ENCODE measurements at places on chromosomes 2 and 18.

DNA sequence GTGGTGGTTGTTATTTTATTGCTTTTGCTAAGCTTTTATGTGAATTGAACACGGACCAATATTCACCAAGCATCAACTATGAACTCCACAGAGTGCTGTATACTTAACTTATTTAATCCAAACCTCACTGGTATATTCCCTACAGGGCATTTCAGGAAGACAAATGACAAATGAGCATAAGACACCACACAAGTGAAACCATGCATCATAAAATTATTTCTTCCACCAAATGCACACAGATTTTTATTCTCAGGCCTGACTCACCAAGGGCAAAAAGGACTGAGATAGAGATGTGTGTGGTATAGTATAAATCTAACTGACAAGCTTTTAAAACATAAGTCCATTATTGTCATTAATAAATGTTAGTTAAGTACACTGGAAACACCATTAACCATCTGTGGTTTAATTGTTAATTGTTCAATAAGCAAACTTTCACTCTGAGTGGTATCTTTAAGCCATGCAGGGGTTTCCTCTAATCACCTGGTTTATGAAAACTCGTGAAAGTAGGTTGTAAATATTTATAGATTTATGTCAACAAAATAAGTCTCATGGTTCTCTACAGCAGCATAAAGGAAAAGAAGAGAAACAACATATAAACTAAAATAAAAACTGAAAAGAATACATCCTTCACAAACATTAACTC, 77.6 kb upstream of the CRIM1 start:
- no peak for DNase-seq

GRCh38 chr2:15899327-15899612, 41.1 kb upstream of the MYCN start:
- DNase-seq, result no peak

- DNase-seq, result peak; percentile 70
These were observed 212.3 kb downstream of the CYP26B1 start for GRCh38 chr2:71935262-71935848.

- DNase-seq, result peak; percentile 97
These were observed 410 bp upstream of the TGIF1 start for GRCh38 chr18:3449512-3450011.

DNA sequence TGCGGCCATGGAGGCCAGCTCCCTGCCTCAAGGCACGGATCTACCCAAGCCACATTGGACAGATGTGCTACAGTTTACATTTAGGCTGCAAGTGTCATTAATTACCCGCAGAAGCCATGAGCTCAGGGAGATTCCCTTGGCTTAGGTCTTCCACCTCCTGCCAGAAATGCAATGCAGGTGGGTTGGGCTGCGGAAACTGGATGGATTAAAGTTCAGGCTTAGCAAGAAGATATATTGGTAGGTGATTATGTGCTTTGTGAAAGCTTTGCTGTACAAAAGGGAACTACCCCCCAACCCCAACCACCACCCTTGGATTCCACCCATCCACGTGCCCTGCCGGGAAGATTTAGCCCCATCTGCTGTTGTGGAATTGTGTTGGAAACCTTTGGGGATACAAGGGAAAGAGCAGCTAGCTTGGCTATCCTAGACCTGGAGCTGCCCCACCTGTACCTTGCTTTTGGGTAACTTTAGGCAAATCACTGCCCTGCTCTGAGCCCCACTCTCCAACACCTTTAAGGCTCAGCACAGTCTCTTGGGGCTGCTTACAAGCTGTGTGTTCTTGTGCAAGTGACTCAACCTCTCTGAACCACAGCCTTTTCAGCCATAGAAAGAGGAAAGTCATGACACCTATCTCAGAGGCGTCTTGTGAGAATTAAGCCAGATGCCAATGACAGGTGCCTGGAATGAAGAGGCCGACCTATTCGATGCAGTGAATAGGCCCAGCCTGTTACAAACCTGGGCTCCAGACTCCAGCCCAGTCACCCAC, 141.6 kb upstream of the GLI2 start:
- no peak for DNase-seq

DNA sequence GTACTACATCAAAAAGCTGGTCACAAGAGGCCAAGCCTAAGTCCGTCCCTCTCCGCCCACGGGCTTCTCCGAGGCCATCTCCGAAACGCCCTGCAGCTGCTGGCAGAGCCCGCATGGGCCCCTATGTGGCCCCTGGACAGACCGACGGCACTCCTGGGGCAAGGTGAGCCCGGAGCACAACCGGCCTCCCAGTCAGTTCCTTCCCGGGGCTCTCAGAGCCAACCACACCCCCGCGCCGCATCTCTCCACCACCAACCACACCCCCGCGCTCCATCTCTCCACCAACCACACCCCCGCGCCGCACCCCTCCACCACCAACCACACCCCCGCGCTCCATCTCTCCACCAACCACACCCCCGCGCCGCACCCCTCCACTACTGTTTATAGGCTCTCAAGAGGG, 93.5 kb downstream of the ZNF516 start:
- no peak for DNase-seq
